ENCODE measurements at places on chromosomes 2 and 18.
A peak's percentile ranks its signal among the peaks of the same experiment; 100 is the strongest.

DNA sequence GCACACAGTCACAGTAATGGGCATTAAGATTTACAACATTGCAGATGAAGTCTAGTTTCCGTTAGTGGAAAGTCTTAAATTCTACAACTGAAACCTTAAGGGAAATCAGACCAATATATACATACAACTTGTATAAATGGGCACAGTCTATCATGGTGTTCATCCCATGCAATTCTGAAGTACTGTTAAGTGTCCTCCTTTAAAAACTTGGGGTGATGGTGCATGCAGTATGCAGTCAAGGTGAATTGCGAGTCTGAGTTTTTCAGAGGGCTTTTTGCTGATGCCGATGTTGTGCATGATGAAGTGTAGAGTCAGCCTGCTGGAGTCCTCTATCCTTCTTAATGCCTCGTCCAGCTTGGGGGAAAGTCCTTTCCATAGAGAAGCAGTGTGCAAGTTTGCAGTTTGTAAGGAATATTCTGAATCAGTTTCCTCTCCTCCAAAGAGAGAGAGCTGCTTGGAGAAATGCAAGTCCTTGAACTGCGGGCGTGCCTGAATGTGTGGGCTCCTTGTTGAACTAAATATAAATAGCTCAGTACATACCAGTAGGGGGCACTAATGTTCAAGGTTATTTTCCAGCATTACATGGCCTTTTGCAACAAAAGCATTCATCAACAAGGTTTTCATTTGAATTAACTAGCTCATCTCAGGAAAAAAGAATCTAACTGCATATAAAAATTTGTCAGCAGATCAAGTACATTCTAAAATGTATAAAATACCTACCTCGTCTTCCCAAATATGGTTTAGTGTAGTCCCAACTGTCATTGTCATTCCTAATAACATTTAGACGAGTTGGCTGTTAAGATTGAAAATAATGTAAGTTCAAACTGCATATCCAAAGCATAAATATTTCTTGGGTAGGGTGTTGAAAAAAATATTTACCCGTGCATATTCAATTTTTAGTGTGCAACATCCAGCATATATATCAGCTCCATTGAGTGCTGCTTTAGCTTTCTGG is 21.3 kb downstream of the HNRNPLL start:
- DNase-seq, result peak; percentile 75

DNA sequence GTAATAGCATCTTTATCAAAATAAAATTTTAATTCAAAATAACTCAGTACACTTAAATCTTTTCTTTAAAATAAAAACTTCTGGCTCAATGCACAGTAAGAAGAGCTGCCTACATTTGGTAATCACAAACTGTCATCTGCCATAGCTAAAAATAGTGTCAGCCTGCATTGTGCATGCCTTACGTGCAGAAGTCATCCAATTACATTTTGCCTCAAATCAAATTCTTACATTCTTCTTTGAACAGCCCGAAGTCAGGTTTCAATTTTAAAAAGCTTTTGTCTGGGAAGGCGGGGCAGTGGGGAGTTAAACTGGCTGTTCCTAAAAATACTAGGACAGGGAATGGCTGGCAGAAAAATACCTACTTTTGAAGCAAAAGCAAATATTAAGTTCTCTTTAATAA is 51.1 kb downstream of the RTN4 start:
- no peak for DNase-seq

GRCh38 chr2:240687741-240688552 is 3.7 kb upstream of the AQP12A start:
- DNase-seq, result no peak

GRCh38 chr2:8219096-8219495 is 462.8 kb upstream of the ID2 start:
- DNase-seq, result no peak

GRCh38 chr2:16852651-16853050 is 187.0 kb upstream of the CYRIA start:
- DNase-seq, result no peak

Measured in kidney glomerular epithelial cell (primary cell).